ENCODE measurements at places on chromosomes 13 and 19. TPM values are rescaled to one million over a fixed set of nuclear protein-coding genes. Genes with fewer than 3 reads are reported as not detected.

Gene RNF225
- total RNA-seq: not detected

Gene TMEM161A
- 30.5 TPM for total RNA-seq

Gene SMIM24
- not detected for total RNA-seq

Gene ZNF444
- 14.0 TPM for total RNA-seq

Gene SIGLEC5
- not detected for total RNA-seq

Gene AP1M2
- not detected for total RNA-seq

Gene C3
- 1.8 TPM for total RNA-seq

Gene IFI30
- total RNA-seq: under 0.01 TPM

Gene THOP1
- 145 TPM for total RNA-seq

Gene HRC
- total RNA-seq: not detected

Gene PRR22
- 0.59 TPM for total RNA-seq

Gene ZNF90
- 1.6 TPM for total RNA-seq

Gene FFAR3
- not detected for total RNA-seq

Gene TJP3
- not detected for total RNA-seq

Gene CLASRP
- 46.4 TPM for total RNA-seq

Gene SLITRK6
- total RNA-seq: 0.50 TPM

Gene OBI1
- 8.8 TPM for total RNA-seq

Data from bronchus fibroblast of lung (primary cell).